Endothelial cell of umbilical vein (primary cell): ENCODE measurements at places on chromosomes 2 and 18.

DNA sequence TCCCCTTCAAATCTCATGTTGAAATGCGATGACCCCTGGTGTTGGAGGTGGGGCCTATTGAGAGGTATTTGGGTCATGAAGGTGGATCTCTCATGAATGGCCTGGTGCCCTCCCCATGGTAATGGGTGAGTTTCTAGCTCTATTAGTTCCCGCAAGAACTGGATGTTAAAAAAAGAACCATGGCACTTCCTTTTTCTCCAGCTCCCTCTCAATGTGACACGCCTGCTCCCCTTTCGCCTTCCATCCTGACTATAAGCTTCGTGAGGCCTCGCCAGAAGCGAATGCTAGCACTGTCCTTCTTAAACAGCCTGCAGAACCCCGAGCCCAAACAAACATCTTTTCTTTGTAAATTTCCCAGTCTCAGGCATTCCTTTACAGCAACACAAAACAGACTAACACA, 303.2 kb upstream of the REV1 start:
- no peak for DNase-seq

GRCh38 chr2:45778720-45779171, 127.3 kb downstream of the PRKCE start:
- DNase-seq, result peak; percentile 55

- DNase-seq, result no peak
Measured at GRCh38 chr2:159661286-159661685, 44.9 kb upstream of the BAZ2B start.

GRCh38 chr2:217186152-217186551, 326.3 kb upstream of the TNP1 start:
- DNase-seq, result no peak
